ENCODE measurements at places on chromosomes 4 and X.
A peak's percentile ranks its signal among the peaks of the same experiment; 100 is the strongest.

DNA sequence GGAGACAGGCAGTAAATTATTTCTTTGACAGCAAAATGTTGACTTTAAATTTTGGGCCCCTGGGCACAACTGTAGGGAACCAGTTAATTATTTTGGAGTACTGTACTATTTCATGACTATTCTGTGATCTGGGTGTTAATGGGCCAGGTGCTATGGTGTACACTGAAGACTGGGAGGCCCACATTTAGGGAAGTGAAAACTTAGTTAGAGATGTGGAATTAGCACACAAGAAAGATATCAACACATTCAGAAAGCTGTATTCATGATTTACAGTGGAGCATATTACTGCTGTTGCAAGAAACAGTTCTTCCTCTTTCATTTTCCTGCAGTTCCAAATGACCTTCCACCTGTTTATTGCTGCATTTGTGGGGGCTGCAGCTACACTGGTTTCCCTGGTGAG, 12.4 kb downstream of the PLP1 start:
- H3K27me3 ChIP-seq: peaks cover 3% of the 10 kb centered on the region
- no peaks in the 10 kb centered on the region for H3K4me1 ChIP-seq
- no peaks in the 10 kb centered on the region for H3K36me3 ChIP-seq

- no peaks in the 10 kb centered on the region for H3K4me1 ChIP-seq
- H3K36me3 ChIP-seq: no peaks in the 10 kb centered on the region
- H3K27me3 ChIP-seq: peaks cover 68% of the 10 kb centered on the region
- DNase-seq: no peak
Measured at GRCh38 chr4:600850-601515, 24.4 kb upstream of the PDE6B start.

- no peak overlapping the region for H3K4me3 ChIP-seq
- no peak for DNase-seq
- no peak overlapping the region for H3K27ac ChIP-seq
- no peaks in the 10 kb centered on the region for H3K27me3 ChIP-seq
- H3K4me1 ChIP-seq: no peaks in the 10 kb centered on the region
- peaks cover 14% of the 10 kb centered on the region for H3K36me3 ChIP-seq
Measured at GRCh38 chr4:124915073-124915472, 202.5 kb upstream of the ANKRD50 start.

GRCh38 chr4:86857341-86858052, 8.3 kb upstream of the SLC10A6 start:
- H3K27ac ChIP-seq: no peak overlapping the region
- no peak for DNase-seq
- H3K4me1 ChIP-seq: peaks cover 20% of the 10 kb centered on the region
- H3K36me3 ChIP-seq: no peaks in the 10 kb centered on the region
- no peaks in the 10 kb centered on the region for H3K27me3 ChIP-seq
- no peak overlapping the region for H3K4me3 ChIP-seq

- peak within 1 kb of the TSS; percentile 69 for H3K4me3 ChIP-seq
- peaks cover 6% of the 10 kb centered on the region for H3K4me1 ChIP-seq
- H3K27me3 ChIP-seq: peaks cover 76% of the 10 kb centered on the region
- DNase-seq: no peak
- H3K27ac ChIP-seq: no peak within 1 kb of the TSS
Measured at GRCh38 chr4:42152507-42153504, at the start of gene BEND4. TSS of gene BEND4 (minus strand) at chr4:42152655. CDS start at chr4:42152143, 512 bp downstream.

DNA sequence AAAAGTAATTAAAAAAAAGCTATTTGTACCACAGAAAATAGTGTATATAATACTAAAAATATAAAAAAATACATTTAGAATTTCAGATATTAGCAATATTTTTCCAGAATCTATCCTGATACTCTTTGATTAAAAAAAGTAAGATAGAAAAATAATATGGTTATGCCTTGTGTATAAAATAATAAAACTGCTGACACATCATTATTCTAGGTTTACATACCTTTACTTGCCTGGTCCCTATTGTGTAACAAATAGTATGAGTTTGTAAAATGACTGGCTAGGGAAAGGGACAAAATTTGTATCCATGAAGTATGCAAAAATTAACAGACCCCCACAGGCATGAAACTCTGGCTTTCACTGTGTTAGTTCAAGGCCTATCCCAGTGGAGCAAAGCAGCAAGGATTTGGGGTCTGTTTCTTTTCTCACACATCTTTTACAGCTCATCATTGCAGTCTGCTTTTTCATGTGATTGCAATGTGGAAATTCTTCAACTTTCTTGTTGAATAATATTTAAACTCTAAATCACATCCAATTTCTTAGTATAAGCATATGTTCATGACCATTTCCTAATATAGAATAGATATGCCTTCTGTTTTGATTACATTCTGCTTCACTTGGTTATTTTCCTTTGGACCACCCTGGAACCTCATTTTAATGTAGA, 136.7 kb upstream of the PCDH18 start:
- no peak for DNase-seq
- no peak overlapping the region for H3K4me3 ChIP-seq
- no peaks in the 10 kb centered on the region for H3K36me3 ChIP-seq
- no peaks in the 10 kb centered on the region for H3K27me3 ChIP-seq
- peak overlapping the region; percentile 39 for H3K27ac ChIP-seq
- H3K4me1 ChIP-seq: peaks cover 36% of the 10 kb centered on the region

GRCh38 chrX:83916525-83916924, 55.6 kb downstream of the CYLC1 start:
- no peak overlapping the region for H3K27ac ChIP-seq
- peaks cover 2% of the 10 kb centered on the region for H3K27me3 ChIP-seq
- no peak overlapping the region for H3K4me3 ChIP-seq
- no peaks in the 10 kb centered on the region for H3K4me1 ChIP-seq
- no peak for DNase-seq
- no peaks in the 10 kb centered on the region for H3K36me3 ChIP-seq

DNA sequence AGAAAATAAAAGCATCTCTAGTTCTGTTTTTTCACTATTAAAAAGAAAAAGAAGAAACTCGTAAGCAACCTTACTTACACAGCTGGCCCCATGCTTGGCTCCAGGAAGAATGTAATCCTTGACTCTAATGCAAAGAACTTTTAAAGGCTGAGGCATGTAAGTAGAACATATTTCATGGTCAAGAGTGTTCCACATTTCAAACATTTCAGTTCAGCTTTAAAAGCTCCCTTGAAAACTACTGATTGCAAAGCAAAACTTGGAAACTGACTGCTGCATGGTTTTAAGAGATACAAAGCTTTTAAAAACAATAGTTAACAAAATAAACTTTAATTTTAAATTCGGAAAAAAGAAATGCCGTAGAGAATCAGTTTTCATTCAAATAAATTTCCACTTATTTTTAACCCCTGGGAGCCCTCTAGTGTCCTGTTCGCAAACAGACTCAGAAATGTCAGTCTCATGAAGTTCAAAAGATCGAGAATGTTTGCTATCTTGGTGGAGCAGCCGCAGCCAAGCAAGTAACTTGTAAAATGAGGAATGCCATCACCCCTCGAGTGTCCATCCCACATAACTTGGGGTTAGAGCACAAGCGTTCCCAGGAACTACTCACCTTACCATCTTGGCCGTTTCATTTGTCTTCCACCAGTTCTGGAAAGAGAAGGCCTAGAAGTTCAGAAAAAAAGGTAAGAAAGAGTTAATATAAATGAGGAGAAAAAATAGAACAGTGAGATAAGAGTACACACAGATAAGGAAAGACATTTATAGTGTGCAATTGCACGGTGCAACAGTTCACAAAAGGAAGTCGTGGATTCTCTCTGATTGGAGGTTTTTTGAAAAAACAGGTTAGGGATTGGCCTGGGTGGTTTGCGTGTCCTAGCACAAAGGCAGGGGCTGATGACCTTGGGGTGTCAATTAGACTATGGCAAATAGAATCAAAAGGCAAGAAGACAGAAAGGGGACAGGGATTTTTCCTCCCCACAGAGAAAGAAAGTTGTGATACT, at the start of gene GASK1B:
GASK1B (minus strand) TSS at position 765 of the 998 bp plus-strand sequence. CDS start 1,650 bp downstream, outside the sequence.
- H3K4me3 ChIP-seq: peak within 1 kb of the TSS; percentile 89
- peaks cover 55% of the 10 kb centered on the region for H3K4me1 ChIP-seq
- no peaks in the 10 kb centered on the region for H3K36me3 ChIP-seq
- H3K27ac ChIP-seq: peak within 1 kb of the TSS; percentile 97
- H3K27me3 ChIP-seq: no peaks in the 10 kb centered on the region

DNA sequence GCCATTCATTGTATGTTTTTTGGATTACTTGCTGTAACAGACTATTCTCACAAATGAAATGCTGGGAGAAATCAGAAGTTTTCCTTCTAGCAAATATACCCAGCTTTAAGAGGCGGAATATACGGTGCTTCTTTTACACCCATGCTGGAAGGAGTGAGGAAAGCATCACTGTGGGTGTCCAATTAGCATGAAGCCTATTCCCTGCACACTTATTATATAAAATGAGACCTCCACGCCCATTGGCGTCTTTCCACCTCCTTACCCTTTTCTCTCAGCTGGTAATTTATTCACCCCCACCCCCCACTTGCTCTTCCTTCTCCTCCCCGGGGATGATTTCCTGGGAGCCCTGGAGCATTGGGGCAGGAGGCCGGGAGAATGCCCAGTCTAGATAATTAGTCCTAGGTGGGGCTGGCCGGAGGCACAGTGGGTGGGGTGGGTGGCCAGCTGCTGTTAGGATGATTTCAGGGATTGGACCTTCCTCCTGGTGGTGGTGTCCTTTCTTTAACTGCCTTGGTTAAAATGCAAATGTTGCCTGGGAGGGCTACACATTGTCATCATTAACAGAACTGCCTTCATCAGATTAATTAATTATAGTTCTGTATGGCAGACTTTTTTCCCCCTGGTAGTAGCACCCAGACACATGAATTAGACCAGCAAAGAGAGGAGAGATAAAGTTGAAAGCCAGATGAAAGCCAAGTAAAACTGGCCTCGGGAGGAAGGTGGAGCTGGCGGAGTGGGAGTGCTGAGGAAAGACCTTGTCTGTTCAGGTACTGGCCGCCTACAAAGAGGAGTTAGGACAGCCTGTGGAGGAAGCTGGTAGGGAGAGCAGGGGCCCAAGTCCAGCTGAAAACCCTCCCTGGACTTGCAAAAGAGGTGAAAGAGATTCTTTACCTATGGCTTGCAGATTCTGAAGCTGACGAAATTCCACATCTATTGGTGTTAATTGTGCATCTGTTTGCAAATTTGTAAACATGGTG, 11.4 kb downstream of the SHROOM2 start:
- DNase-seq: no peak
- H3K36me3 ChIP-seq: peaks cover 18% of the 10 kb centered on the region
- H3K27ac ChIP-seq: peak overlapping the region; percentile 64
- H3K4me3 ChIP-seq: no peak overlapping the region

DNA sequence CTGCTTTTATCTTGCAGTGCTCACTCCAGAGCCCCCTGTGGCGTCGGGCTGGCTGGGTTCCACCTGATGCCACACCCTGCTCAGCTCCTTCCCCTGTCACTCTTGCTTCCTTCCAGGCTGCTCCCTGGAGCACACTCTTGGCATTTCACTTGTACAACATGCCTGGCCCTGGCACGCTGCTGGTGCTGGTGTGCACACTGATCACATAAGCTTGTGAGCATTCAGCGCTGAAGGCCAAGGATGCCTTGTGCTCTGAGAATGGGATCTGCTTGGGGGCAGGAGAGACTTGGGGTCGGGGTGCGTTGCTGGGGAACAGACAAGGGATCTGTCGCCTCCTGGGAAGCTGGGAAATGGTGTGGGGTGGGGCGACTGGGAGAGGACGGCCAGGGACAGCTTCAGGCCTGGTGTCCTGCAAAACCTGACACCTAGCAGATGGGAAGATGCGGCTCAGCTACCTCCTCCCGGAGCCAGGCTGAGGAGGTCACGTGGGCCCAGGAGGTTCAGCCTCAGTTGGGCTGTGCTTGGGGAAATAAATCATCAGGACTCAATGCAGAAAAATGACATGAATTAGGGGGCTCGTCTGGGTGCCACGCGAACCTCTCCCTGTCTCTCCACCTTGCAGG, 108.5 kb downstream of the PHKA2 start:
- no peaks in the 10 kb centered on the region for H3K36me3 ChIP-seq
- no peak overlapping the region for H3K4me3 ChIP-seq
- H3K27ac ChIP-seq: no peak overlapping the region
- no peaks in the 10 kb centered on the region for H3K27me3 ChIP-seq

GRCh38 chr4:173696011-173696410, 166.0 kb upstream of the HAND2 start:
- no peaks in the 10 kb centered on the region for H3K27me3 ChIP-seq
- H3K4me1 ChIP-seq: peaks cover 17% of the 10 kb centered on the region
- DNase-seq: no peak
- H3K27ac ChIP-seq: no peak overlapping the region

DNA sequence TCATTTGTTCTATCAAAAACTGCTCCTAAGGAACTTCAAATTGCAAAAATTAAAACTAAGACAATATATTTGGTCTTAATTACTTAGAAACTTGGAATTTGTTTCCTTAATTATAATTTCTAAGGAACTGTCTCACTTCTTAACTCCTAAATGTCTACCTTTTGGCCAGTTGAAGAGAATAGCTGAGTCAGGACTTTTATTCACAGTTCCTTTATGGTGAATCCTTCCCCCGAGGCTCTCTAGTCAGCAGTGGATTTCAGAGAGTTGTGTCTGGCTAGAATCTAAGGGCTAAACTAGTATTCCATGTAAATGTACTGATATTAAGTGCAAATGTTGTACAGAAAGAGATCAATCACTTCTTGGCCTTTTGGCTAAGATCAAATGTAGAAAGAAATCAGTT, 69.3 kb downstream of the AMMECR1 start:
- H3K36me3 ChIP-seq: no peaks in the 10 kb centered on the region
- H3K27ac ChIP-seq: peak overlapping the region; percentile 57
- H3K4me1 ChIP-seq: peaks cover 6% of the 10 kb centered on the region

- H3K36me3 ChIP-seq: peaks cover 16% of the 10 kb centered on the region
- no peaks in the 10 kb centered on the region for H3K27me3 ChIP-seq
- H3K27ac ChIP-seq: peak overlapping the region; percentile 98
- peak overlapping the region; percentile 98 for H3K4me3 ChIP-seq
Measured at GRCh38 chr4:47913330-47913729, 1.1 kb downstream of the NFXL1 start.

GRCh38 chrX:123732670-123733363, at the start of gene THOC2:
TSS of gene THOC2 (minus strand) at chrX:123733052. CDS start at chrX:123733022, 30 bp downstream.
- peaks cover 25% of the 10 kb centered on the region for H3K4me1 ChIP-seq
- no peaks in the 10 kb centered on the region for H3K27me3 ChIP-seq
- DNase-seq: peak; percentile 40
- peak within 1 kb of the TSS; percentile 96 for H3K27ac ChIP-seq

GRCh38 chr4:123505095-123506010, 108.8 kb downstream of the SPRY1 start:
- H3K4me3 ChIP-seq: peak overlapping the region; percentile 80
- H3K4me1 ChIP-seq: peaks cover 26% of the 10 kb centered on the region
- peak overlapping the region; percentile 95 for H3K27ac ChIP-seq
- no peaks in the 10 kb centered on the region for H3K36me3 ChIP-seq

- H3K36me3 ChIP-seq: no peaks in the 10 kb centered on the region
- no peak for DNase-seq
- H3K27ac ChIP-seq: no peak overlapping the region
- H3K4me3 ChIP-seq: no peak overlapping the region
- no peaks in the 10 kb centered on the region for H3K27me3 ChIP-seq
- peaks cover 3% of the 10 kb centered on the region for H3K4me1 ChIP-seq
Measured at GRCh38 chr4:80127870-80128419, 54.9 kb upstream of the ANTXR2 start.

- H3K27ac ChIP-seq: no peak overlapping the region
- DNase-seq: no peak
- H3K4me1 ChIP-seq: peaks cover 11% of the 10 kb centered on the region
- H3K27me3 ChIP-seq: no peaks in the 10 kb centered on the region
Measured at GRCh38 chrX:68632491-68632890, 15.0 kb upstream of the STARD8 start.

All from mesothelial cell of epicardium (in vitro differentiated cells).